Hindlimb muscle (tissue), 1 donor: ENCODE measurements at places on chromosomes 4 and X.

DNA sequence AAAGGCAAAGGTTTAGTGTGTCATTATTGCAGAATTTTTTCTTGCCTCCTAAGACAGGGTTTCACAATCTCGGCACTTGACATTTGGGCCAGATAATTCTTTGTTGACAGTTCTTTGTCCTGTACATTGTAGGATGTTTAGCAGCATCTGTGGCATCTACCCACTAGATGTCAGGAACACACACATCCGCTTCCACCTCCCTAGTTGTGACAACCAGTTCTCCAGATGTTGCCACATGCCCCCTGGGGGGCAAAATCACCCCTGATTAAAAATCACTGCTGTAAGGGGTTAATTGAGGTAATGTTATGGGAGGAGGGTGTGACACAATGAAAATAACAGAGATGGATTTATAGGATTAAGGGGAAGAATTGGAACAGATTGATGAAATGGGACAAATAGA is 75.3 kb downstream of the HMGB2 start:
- no peak for DNase-seq

GRCh38 chrX:519741-520140 is 110.8 kb upstream of the SHOX start:
- DNase-seq, result no peak

DNA sequence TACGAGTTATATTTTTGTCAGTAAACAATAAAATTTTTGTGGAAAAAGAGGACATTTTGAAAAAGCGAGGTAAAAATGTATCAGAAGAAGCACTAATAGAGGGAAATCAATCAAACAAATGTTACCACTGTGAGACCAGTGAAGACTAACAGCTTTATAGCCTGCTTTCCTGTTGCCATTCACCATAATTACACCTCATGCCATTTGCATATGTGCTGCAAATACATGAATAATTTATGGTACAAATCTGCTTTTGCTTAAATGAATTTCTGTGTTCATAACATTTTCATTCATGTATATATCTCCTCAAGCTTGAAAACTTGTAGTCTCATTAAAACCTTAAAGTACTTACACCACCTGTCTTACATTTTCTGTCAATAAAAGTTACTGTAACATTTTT is 830.8 kb downstream of the ADGRL3 start:
- DNase-seq, result no peak

GRCh38 chrX:132217203-132218073 is 1.8 kb downstream of the RAP2C start:
- peak; percentile 87 for DNase-seq

DNA sequence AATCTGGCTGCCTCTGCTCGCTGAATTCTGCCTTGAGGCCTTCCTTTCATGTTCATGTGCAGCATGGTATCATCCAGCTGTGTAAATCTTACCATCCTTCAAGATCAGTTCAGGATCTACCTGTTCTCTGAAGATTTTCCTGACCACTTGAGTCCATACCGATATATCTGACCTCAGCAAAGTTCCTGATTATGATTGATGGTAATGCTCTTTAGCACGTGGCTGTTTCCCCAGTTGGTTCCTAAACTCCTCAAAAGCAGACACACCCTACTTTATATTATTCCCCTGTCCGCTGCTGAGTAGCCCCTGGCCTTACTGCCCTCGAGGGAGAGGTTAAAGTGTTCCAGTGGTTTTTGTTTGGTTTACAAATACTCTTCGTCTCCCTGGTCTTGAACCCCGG is 20.0 kb downstream of the GALNT7 start:
- no peak for DNase-seq

GRCh38 chr4:153212736-153213135 is 8.5 kb downstream of the TRIM2 start:
- DNase-seq, result no peak

DNA sequence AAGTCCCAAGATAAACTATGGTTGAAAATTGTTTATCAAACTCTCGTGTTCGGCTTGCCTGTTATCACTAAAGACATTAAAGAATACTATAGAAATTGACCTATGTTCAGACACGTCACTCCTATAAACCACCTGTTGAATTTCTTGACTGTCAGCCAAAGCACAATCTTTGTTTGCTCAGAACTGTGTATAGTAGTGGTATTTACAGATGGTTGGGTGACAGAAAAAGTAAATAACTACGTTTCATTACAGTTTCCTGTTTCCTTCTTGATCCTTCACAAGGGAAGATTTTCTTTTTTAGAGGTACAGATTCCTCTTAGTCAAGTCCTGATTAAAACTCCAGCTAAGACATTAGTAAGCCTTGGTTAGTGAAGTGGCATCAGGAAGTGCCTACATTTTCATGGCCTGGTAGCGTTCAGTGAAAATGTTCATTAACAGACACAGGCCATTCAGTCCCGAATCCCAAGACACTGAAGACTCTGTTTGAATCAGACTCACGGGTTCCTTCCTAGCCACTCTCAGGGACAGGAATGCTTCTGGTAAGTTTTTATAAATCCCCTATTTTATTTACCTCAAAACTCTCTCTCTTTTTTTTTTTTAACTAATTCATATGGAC is at the start of gene SMIM31:
Gene SMIM31 (plus strand): TSS at position 259 of the 616 bp plus-strand sequence. CDS start 16,313 bp downstream, outside the sequence.
- no peak for DNase-seq

GRCh38 chr4:89572224-89572858 is 264.6 kb downstream of the SNCA start:
- DNase-seq, result no peak

DNA sequence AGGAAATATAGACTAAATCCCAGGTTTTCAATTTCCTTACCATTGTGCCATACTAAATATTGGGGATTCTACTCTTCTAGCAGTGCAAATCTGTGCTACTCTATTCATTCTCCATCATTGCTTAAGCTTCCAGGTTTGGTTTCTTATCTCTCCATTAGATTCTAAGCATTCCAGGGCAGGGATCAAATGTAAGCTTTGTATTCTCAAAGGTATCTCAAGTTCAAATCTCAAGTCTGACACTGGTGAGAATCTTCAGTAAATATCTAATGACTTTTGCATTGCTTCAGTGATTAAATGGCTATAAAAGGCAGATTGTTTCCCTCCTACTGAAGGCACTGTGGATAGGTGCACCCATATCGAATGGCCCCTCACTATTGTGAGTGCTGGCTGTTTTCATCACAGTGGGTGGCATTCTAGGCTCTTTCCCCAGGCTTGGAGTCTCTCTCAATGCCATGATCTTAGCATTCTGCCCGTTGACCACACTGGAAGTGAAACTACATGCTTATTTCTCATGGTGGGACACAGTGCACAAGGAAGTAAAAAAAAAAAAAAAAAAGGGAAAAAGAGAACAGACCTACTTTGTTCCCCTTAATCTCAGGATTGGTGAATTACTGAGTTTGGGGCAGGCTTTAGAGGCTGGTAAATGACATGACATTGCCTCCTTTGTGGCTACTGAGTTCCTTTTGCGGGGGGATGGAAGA is 28.7 kb downstream of the FAM9C start:
- no peak for DNase-seq

- no peak for DNase-seq
These were observed 41.7 kb downstream of the PAGE2 start for GRCh38 chrX:55130481-55130880.

DNA sequence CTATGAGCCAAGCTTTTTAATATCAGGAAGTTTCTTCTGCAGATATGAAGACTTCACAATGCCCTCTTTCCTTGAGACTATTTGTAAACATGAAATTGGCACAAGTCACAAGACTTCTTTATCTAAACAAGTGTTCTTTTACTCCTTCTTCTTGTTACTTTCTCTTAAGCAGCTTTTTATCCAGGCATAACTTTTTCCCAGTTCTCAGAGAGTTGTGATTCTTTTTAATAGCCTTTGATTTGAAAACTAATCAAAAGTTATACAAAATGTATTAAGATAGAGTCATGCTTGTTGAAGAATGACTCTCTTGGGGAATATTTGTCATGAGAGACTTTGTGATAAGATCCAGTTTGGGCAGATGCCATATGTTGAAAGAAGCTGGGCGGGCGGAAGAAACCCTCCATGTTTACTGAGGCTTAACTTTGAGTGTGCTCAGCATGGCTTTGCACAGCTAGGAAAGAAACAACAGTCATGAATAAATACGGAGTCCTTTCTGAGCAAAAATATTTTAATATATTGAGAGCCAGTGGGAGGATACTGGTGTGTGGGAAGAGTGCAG is 39.3 kb downstream of the SYTL5 start:
- no peak for DNase-seq

DNA sequence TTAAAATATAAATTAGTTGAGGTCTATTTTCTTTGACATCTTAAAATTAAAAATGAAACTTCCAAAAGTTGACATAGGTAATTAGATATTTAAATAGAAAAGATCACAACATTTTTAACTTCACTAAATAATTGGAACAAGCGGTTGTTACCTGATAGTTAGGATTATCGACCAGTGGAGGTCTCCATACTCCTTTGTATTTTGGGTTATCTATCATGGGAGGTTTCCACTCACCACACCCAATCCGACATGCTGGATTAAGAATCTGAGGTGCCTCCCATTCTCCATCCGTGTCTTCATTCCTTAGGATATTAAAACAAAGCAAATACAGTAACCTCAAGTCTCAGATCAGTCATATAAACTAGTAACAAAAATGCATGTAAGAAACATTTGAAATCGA is 22.2 kb downstream of the SCOC start:
- DNase-seq, result no peak

DNA sequence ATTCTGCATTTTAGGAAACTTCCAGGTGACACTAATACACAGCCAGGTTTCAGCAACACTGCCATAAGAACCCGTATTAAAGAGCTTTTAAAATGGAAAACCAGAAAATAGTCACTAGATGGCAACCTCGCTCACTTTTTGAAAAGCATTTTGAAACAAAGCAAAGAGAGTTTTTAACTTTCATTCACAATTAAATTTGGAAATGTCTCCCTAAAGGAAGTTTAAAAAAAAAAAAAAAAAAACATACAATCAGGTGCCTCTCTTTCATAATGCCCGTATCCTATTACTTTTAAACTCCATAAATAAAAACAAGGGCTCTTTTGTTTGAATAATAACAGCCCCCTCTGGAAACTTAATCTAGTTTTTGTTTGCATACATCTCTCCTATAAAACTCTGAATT is 20.3 kb downstream of the MEPE start:
- DNase-seq, result peak; percentile 38

GRCh38 chr4:150117094-150117493 is 38.8 kb downstream of the DCLK2 start:
- DNase-seq, result peak; percentile 50

DNA sequence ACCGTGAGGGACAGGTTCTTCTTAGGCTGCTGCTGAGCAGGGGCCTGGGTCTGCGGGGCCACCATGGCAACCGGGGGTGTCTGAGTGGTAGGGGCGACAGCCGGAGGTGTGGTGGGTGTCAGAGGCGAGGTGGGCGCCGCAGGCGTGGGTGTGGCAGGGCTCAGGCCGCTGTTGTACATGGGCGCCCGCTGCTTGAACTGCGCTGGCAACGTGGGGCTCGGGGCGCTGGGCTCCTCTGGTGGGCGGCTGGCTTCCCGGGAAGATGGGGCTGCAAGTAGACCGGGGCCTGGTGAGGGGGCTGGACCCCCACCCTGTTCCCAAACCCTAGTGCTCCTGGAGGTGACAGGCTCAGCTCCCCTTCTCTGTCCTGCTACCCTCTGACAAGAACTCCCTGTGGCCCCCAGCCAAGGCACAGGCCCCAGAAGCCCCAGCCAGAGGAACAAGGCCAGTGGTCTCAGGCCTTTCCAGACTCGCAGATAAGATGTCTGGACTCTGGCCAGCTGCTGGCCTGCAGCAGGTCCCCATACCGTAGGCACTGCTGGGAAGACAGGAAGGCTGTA is 24.8 kb downstream of the NELFA start:
- no peak for DNase-seq

DNA sequence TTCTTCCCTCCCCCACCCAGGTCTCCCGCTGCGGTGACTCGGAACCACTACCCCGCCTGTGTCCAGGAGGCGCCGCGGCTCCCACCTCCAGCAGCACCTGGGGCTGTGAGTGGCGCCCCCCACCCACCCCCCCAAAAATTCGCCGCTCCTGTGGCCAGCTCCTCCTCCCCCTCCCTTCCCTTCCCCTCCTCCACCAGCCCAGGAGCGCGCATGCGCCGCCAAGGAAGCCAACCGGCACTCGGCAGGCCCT is 278 bp downstream of the CLOCK start:
- no peak for DNase-seq

DNA sequence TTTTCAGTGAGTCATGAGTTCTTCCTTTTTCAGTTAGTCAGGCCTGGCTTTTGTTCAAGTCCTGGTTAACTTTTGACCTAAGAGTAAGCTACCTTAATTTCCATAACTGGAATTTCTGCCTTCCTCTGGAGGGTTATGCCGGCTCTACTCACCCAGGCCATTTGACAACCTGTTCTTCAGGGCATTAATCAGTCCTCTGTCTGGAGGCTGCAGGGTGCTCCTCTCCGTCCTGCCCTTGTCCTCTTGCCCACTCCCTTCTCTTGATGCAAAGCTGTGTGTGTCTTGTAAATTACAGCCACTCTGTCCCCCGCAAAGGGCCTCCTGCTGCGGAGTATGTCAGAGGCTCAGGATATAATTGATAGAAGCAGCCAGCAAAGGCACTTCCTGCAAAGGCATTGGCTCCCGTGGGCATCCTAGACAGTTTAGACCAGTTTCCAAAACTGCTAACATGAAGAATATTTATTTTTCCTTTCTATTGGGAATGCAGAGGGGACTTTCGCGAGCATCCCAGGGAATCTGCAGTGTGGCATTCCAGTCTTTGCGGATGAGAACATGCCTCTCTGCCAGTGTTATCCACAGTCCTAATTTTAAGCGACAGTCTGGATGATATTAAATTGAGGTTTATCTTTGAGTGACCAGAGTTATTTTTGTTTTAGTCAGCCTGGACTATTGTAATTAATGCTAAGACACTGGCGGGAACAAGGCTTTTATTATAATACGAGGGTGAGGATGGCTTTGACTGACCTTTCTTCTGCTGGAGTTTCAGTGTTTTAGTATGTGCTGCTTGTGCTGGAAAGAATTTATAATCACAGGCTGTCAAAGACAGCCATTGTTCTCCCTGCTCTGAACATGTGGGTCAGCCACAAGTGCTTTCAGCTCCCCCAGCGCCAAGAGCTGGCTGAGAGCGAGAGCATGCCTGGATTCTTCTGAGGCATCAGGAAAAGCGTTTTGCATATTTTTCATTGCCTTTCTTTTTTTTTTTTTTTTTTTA is 74.2 kb downstream of the LIMCH1 start:
- DNase-seq, result peak; percentile 74

- DNase-seq, result peak; percentile 29
These were observed 42.4 kb downstream of the SLC7A11 start for GRCh38 chr4:138199568-138200235.

GRCh38 chr4:74287791-74288190 is 20.5 kb upstream of the EPGN start:
- DNase-seq, result no peak

DNA sequence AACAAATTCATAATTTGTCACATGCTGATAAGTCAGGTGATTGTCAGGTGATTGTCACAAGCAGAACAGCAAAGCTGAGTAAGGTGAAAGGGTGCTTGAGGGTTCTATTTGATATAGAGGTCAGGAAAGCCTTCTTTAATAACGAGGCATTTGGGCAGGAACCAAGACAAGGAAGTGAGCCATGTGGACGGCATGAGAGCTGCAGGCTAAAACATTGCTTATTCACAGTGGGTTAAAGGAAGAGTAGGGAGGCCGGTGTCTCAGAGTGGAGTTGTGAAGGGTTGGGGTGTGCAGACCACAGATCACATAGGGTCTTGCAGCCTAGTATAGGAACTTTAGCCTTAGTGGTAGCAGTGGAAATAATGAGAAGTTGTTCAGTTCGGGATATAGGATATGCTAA is 31.3 kb upstream of the CYP2U1 start:
- no peak for DNase-seq

GRCh38 chr4:7546809-7547367 is 112.2 kb upstream of the PSAPL1 start:
- peak; percentile 13 for DNase-seq

- DNase-seq, result no peak
These were observed 142.2 kb upstream of the KCNIP4 start for GRCh38 chr4:22090661-22091351.

GRCh38 chr4:7432531-7433375 is 2.0 kb downstream of the PSAPL1 start:
- DNase-seq, result no peak
